ENCODE measurements at places on chromosomes 11 and 22. TPM values are rescaled to one million over a fixed set of nuclear protein-coding genes. Genes with fewer than 3 reads are reported as not detected.

ANO1 gene
- 0.97 TPM for total RNA-seq

MCHR1 gene
- not detected for total RNA-seq

DNA sequence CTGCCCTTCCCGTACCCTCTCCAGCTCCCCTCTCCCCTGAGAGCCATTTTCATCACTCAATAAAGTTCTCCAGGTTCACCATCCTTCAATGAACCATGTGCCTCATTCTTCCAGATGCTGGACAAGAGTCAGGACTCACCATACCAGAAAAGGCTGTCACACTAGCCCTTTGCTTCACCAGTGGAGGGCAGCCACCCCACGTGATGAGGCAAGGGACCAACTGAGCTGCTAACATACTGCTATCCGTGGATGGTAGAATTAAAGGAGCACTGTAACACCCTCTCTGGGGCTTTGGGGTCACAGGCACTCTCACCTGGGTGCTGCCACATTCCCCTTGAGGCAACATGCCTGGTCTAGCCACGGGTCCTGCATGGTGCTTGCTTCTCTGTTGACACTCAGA, 13.1 kb upstream of the OR5I1 start:
- H3K4me1 ChIP-seq: no peaks in the 10 kb centered on the region
- H3K27ac ChIP-seq: no peak overlapping the region
- H3K36me3 ChIP-seq: no peaks in the 10 kb centered on the region

DNA sequence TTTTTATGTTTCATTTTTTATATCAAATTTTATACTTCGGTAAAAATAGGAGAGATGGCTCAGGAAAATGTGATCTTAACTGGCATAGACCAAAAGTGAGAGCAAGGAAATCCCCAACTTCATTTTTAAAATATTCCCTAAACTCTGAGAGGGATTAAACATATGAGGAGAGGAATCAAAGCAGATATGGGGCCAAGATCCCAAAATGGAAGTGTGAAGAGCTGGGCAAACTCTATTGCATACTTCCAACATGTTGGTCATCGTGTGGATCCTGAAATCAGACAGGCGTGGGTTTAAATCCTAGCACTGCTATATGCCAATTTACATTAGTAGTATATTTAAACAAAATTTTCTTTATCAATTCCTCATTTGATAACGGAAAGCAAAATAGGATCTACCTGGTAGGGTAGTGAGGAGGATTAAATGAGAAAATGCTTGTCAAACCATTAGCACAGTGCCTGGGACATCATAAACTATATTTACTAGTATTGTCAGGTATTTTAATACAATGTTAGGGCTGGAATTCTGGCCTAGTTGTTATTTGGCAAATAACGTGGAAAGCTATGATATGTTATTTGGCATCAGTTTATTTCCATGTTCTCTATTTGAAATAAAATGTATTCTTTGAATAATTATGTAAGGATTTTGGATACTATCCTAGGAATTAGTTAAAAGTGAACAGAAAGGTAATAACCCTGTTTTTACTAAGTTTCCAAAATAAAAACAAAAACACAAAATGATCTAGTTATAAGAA, 392.8 kb upstream of the CCDC90B start:
- 0 out of 2 replicates have a peak, but pooled peaks cover 7% of the 10 kb centered on the region for H3K4me1 ChIP-seq
- H3K27ac ChIP-seq: no peak overlapping the region
- no peak for DNase-seq
- H3K36me3 ChIP-seq: no peaks in the 10 kb centered on the region
- no peak overlapping the region for H3K4me3 ChIP-seq

GRCh38 chr11:2143799-2144543, 4.8 kb upstream of the IGF2 start:
- no peak overlapping the region for H3K27ac ChIP-seq
- H3K27me3 ChIP-seq: peaks cover 90% of the 10 kb centered on the region
- H3K36me3 ChIP-seq: no peaks in the 10 kb centered on the region
- H3K4me1 ChIP-seq: peaks cover 7% of the 10 kb centered on the region
- no peak for DNase-seq
- H3K4me3 ChIP-seq: no peak overlapping the region

Data from GM23248 (cell line).